ENCODE measurements at places on chromosomes 5 and 9.

GRCh38 chr5:143758750-143759149 is 53.2 kb upstream of the HMHB1 start:
- no peak for DNase-seq

GRCh38 chr9:91197232-91198181 is 164.2 kb downstream of the AUH start:
- DNase-seq: peak; percentile 10

DNA sequence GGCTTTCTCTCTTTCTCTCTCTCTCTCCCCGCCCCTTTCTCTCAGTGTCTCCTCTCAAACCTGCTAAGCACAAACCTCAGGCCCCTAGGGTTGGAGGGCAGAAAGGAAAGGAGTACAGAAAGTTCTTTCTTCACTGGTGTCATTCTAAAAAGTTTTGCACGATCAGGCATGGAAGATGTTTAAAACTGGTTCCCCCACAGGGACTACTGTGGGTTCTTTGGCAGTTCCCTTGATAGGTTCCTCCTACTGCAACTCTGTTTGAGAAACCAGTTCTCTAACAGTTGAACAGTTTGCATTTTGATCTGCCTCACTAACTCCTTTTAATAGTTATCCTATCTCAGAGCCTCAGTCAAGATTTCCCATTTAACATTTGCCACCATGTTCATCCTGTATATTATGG is 82.9 kb downstream of the CDO1 start:
- no peak for DNase-seq

DNA sequence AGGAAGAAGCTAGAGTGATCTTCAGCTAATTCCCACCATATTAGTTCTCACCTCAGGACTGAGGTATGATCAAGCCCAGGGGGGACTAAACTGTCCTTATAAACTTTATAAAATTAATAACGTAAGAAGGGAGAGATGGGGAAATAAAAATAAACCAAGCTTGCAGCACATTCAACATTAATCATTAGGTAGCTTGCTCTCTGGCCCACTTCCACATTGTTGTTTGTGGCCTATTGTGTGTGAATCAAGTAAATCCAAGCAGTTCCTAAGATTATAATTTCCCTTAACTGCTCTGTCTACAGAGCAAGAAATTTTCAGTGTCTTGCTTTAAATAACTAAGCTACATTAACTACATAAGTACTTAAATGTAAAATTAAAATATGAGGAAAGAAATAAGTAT is 131.3 kb upstream of the ABCA1 start:
- no peak for DNase-seq

DNA sequence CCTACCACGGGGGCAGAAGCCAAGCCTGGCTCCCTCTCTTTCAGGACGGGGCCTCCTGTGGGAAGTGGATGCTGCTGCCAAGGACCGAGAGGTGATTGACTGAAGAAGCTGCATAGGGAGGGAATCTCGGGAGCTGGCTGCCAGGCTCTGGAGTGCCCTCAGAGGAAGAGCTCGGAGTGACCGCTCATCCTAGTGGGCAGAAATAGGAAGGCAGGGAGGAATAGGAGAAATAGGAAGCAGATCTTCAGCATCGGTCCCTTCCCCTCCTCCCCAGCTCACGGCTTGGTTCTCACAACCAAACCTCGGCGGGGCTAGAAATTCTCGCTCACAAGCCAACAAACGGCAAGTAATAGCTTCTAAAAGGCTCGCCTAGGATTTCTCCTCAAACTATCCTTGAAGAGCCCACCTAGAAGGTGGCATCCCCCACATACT is 159.9 kb upstream of the RAI14 start:
- no peak for DNase-seq

GRCh38 chr5:14706615-14707021 is 42.1 kb downstream of the OTULIN start:
- no peak for DNase-seq

- DNase-seq: no peak
These were observed 231.3 kb downstream of the ATPSCKMT start for GRCh38 chr5:10018201-10019069.

DNA sequence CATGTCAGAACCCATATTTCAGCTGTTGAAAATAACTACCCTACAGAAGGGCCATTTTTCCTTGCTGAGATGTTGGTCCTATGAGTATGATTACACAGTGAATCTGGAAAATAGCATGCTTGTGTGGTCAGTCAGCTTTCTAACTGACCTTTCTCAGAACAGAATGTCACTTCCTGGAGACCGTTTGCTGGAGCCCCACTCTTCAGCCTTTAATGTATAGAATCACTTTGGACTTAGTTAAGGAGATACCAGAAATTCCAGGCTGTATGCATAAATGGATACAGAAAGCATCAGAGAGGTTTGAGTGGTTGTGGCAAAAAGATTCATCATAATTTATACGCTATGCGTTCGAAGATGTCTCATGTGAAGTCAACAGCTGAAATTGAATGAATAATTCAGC is 488.1 kb downstream of the EBF1 start:
- DNase-seq: no peak

DNA sequence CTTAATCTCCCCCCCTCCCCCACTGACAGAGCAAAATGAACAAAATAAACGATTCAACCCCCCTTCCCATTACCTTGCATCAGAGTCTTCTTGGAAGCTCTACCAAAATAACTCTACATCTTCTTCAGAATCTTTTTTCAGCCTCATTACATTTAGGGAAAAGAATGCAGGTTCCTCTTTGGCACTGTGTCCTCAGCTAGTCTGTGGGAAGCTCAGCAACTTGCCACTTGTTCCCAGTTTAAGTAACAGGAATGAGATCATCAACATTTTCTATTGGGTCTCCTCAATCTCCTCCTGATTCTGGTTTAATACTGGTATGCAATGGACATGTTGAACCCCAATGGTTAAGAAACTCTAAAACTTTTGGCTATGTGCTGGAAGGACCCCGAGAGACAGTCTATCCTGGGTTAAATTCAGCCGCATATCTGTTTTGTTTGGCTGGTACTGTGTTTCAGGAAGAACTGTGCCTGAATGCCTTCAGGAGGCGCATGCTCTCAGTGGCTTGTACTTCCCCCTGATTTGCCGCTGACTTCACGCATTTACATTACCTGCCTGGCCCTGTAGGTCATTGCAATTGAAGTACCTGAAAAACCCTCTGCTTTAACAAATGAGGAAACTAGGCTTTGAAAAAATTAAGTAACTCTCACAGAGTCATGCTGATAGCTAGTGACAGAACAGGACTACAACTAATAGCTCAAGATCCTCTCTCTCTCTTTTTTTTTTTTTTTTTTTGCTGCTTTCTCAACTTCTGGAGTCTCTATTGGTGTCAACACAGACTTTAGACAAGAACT is 78.1 kb upstream of the HMHB1 start:
- no peak for DNase-seq

GRCh38 chr9:2337627-2338026 is 284.0 kb upstream of the VLDLR start:
- DNase-seq: no peak

GRCh38 chr5:88979244-88979643 is 96.3 kb upstream of the MEF2C start:
- DNase-seq: no peak

DNA sequence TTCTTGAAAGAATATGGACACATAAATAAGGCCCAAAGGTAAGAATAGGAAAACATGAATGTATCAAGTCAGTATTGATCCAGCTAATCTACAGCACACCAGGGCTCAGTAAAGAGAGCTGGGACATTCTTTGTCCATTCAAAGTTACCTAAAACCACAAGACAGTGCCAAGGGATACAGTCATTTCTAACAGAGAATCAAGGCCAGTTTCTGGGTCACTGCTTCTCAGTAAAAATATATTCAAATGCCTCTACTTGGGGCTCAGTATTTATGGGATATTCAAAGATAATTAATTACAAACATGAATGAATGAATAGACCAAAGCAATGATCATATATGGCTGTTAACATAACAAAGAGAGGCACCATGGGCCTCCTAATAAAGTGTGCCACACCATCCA is 34.9 kb downstream of the MTMR12 start:
- DNase-seq: no peak

DNA sequence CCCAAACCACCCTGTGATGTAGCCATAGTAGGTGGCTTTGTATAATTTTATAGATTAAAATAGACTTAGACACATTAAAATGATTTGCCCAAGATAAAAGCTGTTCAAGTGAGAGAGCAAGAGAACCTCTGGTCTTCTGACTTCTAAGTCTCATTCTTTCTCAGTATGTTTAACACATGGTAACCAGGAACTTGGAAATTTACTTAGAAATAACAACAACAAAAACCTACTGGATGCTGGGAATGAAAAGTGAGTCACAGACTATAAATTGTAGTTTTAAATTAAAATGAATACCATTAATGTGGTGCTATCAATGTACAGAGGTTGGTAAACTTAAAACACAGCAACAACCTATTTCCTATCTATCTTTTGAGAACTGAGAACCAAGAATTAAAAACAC is 30.4 kb downstream of the HMGCR start:
- no peak for DNase-seq

GRCh38 chr9:131608493-131609037 is 63.2 kb downstream of the PRRT1B start:
- no peak for DNase-seq

GRCh38 chr9:88808019-88808656 is 183.1 kb upstream of the S1PR3 start:
- no peak for DNase-seq

GRCh38 chr5:160260881-160261815 is 31.8 kb downstream of the FABP6 start:
- no peak for DNase-seq

- DNase-seq: no peak
These were observed 66.1 kb upstream of the EDIL3 start for GRCh38 chr5:84450617-84451414.

DNA sequence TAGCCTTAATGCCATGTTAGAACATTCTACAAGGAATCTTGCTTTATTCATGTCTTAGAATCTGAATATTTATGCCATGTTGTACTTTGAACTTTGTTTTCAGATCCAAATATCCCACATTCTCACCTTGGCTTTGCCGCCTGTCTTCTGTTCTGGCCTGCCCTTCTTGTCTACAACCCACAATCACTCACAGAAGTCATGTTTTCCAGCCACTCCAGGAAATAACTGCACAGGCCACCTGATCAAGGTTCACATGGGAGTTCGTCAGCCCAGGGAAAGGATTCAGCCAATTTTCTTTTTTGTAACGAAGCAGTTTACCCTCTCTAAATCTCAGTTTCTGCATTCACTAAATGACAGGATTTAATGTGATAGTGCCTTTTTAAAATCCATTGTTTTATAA is 70.5 kb downstream of the JAKMIP2 start:
- DNase-seq: no peak

- peak; percentile 52 for DNase-seq
These were observed 810.5 kb downstream of the DNAH5 start for GRCh38 chr5:13133951-13134350.

GRCh38 chr5:78747055-78747454 is 98.5 kb upstream of the LHFPL2 start:
- no peak for DNase-seq

DNA sequence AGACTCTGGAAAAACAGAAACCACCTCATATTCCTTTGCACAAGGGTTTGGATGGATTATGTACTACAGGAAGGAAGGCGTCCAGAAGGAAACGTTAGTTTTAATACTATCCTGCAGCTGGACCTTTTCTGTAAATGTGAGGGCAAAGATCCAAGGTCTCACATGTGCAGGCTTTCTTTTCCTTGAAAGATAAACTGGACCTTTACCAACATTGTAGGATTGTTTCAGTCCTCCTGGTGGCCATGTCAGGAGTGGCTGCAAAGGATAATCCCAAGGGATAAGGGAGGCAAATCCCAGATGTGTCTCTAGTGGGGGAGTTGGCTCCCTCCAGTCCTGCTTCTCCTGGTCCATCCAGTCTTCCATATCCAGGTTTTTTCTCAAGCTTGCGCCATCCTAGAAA is 397.5 kb downstream of the HTR1A start:
- no peak for DNase-seq

- no peak for DNase-seq
These were observed 265.1 kb downstream of the ARL15 start for GRCh38 chr5:54045077-54045792.

- no peak for DNase-seq
These were observed 47.7 kb upstream of the TESK1 start for GRCh38 chr9:35557320-35557719.

DNA sequence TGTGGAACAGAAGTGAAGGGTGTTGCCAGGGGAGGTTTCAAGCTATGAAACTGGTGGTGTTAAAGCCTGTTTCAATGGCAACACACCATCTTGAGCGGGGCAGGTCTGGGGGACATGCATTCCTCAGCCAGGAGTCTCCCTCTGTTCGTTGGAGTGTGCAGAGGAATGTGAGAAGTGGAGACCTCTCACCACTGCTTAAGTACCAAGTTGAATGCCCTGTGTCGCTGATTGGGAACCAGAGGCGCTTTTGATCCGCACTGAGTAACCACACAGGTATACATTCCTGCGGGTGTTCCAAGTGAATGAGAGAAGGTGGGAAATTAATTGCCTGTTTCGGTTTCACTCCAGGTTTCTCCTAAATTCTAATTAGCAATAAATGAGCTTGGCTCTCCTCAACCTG is 99.4 kb downstream of the LIX1 start:
- DNase-seq: no peak

DNA sequence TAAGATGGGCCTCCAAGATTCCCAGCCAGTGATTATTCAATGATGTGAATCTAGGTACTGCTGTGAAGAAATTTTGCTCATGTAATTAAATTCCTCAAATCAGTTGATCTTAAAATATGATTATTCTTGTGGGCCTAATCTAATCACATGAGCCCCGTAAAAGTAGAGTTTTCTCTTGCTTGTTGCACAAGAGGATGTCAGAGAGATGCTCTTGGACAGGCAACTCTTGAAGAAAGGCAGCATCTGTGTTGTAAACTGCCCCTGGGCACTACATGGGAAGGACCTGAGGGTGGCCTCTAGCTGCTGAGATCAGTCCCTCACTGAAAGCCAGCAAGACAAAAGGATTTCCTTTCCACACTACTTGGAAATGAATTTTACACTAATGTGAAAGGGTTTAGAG is 132.9 kb downstream of the TRPM3 start:
- DNase-seq: no peak

DNA sequence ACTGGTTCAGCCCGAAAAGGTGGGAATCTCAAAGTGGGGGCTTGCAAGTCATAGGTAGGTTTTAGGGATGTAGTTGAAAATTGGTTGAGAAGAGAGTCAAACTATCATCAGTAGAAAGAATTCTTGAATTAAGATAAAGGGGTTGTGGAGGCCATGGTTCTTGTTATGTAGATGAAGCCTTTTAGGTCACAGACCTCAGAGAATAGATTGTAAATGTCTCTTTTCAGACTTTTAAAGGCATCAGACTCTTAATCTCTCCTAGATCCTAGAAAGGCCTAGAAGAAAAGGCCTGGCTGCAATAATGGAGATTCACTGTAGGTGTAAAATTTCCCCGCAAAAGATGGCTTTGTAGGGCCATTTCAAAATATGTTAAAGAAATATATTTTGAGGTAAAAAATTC is 96.4 kb downstream of the PSAT1 start:
- no peak for DNase-seq

All from NCI-H2081 (cell line).